ENCODE measurements at places on chromosomes 1 and 21.

DNA sequence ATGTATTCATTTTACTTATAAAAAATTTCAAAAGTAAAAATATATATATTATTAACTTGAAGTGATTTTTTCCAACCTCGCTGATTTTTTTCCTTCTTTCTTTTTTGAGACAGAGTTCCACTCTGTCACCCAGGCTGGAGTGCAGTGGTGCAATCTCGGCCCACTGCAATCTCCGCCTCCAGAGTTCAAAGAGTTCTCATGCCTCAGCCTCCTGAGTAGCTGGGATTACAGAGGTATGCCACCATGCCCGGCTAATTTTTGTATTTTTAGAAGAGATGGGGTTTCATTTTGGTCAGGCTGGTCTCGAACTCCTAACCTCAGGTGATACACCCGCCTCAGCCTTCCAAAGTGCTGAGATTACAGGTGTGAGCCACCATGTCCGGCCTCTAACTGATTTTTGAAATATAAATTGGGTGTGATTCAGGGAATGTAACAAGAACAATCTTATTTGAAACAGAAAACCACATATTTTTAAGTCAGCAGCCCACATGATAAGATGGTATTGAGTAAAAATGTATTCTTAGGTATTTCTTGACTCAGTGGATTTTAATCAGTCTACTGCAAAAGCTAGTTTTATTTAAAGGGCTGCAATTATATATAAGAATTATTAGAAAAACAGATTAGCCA, 30.0 kb downstream of the ZBTB8B start:
- no peak for DNase-seq

GRCh38 chr1:248914796-248915381, 8.9 kb downstream of the PGBD2 start:
- DNase-seq, result no peak

DNA sequence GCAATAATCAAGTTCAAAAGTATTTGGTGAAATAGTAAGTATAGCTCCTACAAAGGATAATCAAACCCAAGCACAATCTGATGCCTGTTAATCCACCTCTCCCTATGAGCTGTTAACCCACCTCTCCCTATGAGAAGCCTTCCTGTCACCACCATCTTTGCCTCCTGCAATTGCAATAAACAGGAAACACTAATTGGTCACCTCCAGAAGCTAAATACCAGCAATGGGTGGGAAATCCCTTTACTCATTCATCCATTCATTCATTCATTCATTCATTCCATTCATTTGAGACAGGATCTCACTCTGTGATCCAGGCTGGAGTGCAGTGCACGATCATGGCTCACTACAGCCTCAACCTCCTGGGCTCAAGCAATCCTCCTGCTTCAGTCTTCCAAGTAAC, 132.8 kb downstream of the RERE start:
- DNase-seq, result no peak

DNA sequence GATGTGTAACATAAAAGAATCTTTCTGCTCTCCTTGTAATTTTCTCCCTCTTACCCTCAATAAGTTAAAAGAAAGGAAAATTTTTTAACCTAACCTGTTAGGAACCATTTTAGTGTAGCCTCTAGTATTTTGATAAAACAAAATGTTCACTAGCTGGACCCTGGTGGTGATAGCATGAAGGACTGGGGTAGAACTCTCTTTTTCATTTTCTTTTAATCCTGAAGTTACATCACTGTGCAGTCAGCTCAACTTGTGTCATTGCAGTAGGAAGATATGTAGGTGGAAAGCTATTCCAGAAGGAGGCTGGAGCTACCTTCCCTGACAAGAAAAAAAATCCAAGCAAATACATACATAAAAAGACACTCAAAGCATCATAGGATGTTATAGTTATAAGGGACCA, 39.3 kb downstream of the NFIA start:
- DNase-seq, result no peak

- no peak for DNase-seq
Observed at GRCh38 chr21:40902993-40903392, 56.0 kb upstream of the DSCAM start.

GRCh38 chr21:44018813-44019567, 6.9 kb downstream of the TRAPPC10 start:
- no peak for DNase-seq

- no peak for DNase-seq
Observed at GRCh38 chr1:224199679-224200078, 16.6 kb downstream of the DEGS1 start.

DNA sequence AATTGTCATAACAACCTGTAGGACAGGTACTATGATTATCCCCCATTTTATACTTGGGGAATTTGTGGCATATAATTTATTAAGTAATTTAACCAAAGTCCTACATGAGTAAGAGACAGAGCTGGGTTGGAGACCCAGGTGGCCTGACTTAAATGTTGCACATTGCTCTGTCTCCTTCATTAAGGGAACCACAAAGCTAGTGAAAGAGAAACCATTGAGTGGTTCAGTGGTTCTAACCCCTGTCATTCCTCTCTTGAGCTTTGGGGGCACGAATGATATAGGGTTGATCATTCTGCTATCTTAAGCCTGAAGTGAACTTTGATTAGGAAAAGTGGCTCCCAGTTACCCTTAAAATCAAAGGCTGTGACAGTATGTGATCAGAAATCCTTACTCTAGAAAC, 5.3 kb upstream of the MAP3K7CL start:
- peak; percentile 67 for DNase-seq

DNA sequence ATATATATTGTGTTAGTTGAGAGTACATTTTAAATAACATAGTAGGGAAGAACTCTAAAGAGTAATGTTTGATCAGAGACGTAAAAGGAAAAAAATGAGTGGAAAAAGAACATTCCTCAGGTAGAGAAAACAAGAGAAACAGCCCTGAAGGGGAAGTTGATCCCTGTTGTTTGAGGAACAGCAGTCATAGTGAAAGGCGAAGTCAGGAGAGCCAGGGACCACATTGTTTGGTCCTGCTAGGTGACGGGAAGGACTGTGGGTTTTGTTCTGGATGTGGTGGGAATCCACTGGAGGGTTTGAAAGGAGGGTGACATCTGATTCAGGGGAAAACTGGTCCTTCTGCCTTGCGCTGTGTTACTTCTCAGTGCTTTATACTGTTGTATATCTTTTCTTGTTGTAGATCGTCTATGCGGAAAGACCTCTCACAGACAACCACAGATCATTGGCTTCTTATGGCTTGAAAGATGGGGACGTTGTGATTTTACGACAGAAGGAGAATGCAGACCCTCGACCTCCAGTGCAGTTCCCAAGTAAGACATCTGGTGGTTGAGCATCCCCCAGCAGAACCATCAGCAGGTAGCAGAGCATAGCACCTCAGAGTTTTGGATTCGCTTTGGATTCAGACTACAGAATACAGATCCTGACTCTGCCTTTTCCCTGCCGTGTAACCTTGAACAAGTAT, 9.2 kb downstream of the DDI2 start:
- no peak for DNase-seq

Data from GM12864 (cell line).